Kidney epithelial cell (primary cell): ENCODE measurements at places on chromosomes 5 and 9. TPM values are rescaled to one million over a fixed set of nuclear protein-coding genes. Genes with fewer than 3 reads are reported as not detected.

- peak; percentile 16 for DNase-seq
These were observed 577.5 kb upstream of the WWC1 start for GRCh38 chr5:167713896-167714295.

- no peak for DNase-seq
These were observed 80.3 kb upstream of the FAM169A start for GRCh38 chr5:74946471-74946870.

GRCh38 chr5:150655221-150655620 lies 5.8 kb upstream of the MYOZ3 start:
- DNase-seq = no peak

GRCh38 chr5:2007878-2008501 lies 125.3 kb upstream of the IRX4 start:
- no peak for DNase-seq

GRCh38 chr9:120692901-120693699 lies 21.2 kb downstream of the MEGF9 start:
- no peak for DNase-seq

DNA sequence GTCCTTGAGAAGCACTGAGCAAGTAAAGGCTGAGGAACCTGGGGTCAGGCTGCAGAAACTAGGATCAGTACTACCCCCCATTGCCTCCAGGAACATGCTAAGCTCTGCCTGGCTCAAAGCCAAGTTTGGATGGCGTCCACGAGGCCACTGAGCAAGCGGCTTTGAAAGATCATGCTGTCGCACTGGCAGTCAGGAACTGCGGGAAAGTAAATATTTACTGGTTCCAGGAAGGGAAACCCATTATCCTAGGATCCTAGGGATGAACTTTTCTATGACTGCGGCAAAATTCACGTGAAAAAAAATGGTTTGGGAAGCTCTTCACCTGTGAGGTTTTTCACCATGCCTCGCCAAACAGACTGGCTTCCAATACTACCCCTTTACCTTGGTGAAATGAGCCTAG lies 75.3 kb upstream of the PJA2 start:
- no peak for DNase-seq

DNA sequence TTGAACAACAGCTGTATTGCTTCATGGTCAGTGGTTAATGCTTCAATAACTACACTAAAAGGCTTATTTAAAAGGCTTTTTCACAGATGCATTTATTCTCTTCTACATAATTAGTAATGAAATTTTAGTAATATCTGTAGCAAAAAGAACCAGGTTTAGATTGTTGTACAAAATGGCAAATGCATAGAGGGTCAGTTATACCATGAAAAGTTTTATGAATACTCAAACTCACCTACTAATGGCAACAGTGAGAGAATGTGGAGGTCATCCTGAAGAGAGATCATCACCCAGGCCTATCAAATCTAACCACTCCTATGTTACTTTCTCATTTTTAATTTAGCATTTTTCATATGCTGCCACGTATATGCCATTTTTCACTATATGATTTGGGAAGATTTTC lies 444.3 kb upstream of the CDH9 start:
- no peak for DNase-seq

- no peak for DNase-seq
These were observed 12.8 kb upstream of the KCNV2 start for GRCh38 chr9:2704504-2704903.

GRCh38 chr5:110269478-110270142 lies 456.9 kb downstream of the TMEM232 start:
- no peak for DNase-seq

GRCh38 chr9:27340961-27341511 lies 44.1 kb upstream of the EQTN start:
- no peak for DNase-seq

- no peak for DNase-seq
These were observed 532.5 kb downstream of the RAB3C start for GRCh38 chr5:59115345-59115744.

GRCh38 chr5:7886849-7887475 lies 18.0 kb downstream of the MTRR start:
- no peak for DNase-seq

- no peak for DNase-seq
These were observed 89.7 kb upstream of the SAP30L start for GRCh38 chr5:154356020-154356655.

Gene TMEFF1
- 15.7 and 23.4 TPM in 2 replicates for total RNA-seq

Gene ACSL6
- under 0.01 and 1.0 TPM in 2 replicates for total RNA-seq
